ENCODE measurements at places on chromosomes 2 and 18.
A peak's percentile ranks its signal among the peaks of the same experiment; 100 is the strongest.

GRCh38 chr2:121596221-121597080, 52.8 kb downstream of the CLASP1 start:
- peak; percentile 46 for DNase-seq

- no peak for DNase-seq
Measured at GRCh38 chr2:101991721-101992145, at the start of gene IL1R2. IL1R2 (plus strand) TSS chr2:101991960; CDS start chr2:102008576, 16,616 bp downstream.

- DNase-seq = no peak
Measured at GRCh38 chr18:34648269-34648985, 61.7 kb upstream of the DTNA start.

DNA sequence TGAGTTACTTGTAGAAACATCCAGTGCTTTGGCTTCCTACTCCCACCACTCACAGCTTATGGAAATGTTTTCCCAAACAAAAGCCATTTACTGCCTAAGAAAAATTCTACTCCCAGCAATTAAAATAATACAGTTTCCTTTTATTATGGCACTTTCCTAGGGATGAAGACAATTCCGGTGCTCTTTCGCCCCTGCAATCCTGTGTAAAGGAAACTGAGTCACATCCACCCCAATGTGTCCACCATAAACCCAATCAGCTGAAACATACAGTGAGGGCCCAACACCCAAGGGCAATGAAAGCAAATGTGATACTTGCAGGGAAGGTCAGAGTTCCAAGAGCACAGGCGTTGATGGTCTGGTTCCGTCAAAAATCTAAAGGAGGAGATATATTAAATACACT, 62.0 kb upstream of the ST3GAL5 start:
- no peak for DNase-seq

DNA sequence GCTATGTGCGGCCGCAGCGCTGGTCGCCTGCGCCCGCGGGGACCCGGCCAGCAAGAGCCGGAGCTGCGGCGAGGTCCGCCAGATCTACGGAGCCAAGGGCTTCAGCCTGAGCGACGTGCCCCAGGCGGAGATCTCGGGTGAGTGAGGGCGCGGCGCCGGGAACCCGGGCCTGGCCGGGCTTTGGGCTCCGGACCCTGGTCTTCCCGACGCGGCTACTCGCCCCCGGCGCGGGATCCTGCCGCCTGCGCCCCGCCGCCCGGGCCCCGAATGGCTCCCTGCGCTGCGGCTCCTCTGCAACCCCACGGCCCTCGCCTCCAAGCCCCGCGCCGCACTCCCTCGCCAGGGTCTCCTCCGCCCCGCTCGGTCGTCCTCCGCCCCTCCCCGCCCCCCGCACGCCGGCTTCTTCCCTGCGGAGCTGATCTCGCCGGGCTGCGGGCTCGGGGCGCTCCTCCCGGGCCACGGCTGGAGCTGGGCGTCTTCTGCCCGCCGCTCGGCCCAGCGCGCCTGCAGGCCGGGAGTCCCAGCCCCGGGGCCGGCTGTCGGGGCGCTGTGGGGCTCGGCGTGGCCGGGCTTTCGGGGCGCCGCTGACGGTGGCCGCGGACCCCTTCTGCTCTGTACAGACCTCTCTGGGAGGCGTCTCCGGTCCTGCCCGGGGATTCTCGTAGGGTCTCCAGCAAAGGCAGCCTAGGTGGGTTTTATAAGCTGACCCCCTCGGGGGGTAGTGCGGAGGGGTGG, 652 bp downstream of the GPC1 start:
- DNase-seq = no peak

GRCh38 chr2:14737201-14737600, 104.7 kb downstream of the LRATD1 start:
- no peak for DNase-seq

DNA sequence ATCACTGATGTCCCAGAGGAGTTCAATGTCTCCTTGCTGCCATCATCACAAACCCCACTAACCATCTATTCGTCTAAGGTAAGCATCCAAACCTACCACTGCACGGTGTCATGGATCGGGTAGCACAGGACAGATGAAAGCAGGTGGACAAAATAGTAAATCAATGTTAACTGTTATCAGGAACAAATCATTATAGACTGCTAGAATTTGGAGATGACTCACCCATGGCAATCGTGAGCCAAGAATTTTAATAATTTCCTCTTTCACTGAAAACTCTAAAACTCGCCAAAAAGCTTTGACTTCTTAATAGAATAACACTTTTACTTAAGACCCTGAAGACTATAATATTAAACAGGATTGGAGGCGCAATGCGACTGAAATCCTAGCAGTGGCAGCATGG, 33.7 kb upstream of the BZW1 start:
- DNase-seq = no peak

DNA sequence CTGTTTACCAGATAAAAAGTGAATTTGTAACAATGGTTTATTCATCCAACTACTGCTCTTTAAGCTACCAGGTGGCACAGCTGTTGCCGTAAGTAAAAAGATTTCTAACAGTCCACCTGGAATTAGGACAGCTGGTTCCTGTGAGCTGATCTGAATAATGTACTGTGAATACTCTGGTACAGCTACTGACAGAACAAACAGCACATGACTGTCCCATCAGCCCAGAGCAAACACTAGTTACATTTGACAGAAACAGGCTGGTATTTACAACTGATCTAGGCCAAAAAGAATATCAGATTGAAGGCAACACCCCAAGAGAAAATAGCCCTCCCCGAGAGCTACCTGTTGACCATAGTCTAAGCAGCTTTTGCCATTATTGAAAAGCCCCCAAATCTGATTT, 840.4 kb downstream of the CPS1 start:
- DNase-seq = no peak

GRCh38 chr2:224343226-224343625, 58.7 kb downstream of the FAM124B start:
- DNase-seq = no peak

DNA sequence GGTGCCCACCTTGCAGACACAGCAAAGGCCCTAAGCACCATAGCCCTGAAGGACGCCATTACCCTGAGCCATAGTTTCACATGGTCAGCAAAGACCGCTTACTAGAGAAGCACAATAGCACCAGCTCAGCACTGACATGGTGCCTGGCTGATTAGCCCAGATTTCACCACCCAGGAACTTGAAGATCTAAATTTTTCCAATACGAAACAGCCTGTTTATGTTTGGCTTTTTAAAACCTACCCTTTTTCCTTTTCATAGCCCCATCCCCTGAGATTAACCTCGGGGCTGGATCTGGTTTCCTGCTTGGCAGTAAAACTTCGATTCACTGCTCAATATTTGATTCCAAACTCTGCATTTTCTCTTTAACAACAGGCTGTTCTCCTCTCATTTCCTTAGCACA, 158.5 kb upstream of the PID1 start:
- no peak for DNase-seq

- DNase-seq = peak; percentile 67
Measured at GRCh38 chr18:62131301-62131909, 55.5 kb downstream of the PIGN start.

DNA sequence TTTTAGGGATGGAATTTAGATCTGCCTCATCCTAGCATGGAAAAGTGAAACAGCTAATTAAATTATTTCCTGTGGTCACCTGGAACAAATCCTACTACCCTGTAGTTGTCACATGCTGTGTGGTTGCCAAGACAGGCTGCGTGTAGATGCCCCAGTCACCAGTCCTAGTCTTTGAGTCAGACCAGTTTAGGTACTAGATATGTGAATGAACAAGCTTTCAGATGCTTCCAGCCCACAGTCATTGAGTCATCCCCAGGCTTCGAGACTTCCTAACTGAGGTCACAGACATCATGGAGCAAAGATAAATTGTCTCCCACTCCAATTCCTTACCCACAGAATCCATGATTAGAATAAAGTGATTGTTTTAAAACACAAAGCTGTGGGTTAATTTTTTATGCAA, 35.8 kb upstream of the GRB14 start:
- no peak for DNase-seq

GRCh38 chr2:119126650-119127049, 31.9 kb downstream of the C1QL2 start:
- DNase-seq = peak; percentile 91

DNA sequence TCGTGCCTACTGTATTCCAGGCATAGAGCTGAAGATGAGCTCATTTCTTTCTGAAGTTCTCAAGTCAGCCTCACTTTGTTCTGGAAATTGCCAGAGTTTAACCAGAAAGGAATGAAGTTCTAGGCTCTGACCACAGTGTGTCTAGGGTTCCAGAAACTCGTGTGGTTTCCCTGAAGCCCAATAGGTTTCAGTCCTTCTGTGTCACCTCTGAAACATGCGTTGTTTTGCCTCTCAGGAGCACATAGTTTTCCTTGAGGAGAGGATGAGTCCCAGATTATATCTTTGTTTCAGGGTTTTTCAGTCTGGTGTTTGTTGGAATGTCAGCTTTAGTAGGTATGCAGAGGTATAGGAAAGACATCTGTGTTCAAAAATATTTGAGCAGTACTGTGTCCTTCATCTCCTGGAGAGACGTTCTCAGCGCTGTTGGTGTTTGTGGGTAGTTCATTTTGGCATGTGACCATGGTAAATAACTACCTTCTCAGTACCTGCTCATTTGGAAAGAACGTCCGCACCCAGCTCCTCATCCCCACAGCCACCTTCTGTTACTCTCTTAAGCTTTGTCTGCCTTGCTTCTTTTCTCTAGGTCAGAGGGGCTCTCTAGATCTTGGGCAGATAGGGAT, 56.6 kb downstream of the RALBP1 start:
- DNase-seq = no peak

- DNase-seq = no peak
Measured at GRCh38 chr2:170521299-170521698, 193.8 kb upstream of the SP5 start.

DNA sequence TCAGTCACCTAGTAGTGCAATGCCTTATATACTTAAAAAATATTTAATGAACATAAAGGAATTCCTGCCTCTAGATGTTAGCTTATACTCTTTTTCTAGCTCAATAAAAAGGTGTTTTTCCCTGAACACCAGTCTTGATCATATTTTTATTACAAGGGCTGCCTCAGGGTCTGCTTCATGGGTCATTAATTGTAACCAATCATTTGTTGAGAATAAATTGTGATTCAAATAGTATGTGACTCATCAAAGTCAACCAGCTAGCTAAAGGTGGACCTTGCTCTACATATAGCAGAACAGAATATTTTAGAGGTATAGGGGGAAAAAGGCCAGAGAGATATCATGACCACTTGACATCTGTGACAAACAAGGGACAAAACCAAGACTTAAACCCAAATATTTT, 114.0 kb downstream of the PIK3C3 start:
- no peak for DNase-seq

DNA sequence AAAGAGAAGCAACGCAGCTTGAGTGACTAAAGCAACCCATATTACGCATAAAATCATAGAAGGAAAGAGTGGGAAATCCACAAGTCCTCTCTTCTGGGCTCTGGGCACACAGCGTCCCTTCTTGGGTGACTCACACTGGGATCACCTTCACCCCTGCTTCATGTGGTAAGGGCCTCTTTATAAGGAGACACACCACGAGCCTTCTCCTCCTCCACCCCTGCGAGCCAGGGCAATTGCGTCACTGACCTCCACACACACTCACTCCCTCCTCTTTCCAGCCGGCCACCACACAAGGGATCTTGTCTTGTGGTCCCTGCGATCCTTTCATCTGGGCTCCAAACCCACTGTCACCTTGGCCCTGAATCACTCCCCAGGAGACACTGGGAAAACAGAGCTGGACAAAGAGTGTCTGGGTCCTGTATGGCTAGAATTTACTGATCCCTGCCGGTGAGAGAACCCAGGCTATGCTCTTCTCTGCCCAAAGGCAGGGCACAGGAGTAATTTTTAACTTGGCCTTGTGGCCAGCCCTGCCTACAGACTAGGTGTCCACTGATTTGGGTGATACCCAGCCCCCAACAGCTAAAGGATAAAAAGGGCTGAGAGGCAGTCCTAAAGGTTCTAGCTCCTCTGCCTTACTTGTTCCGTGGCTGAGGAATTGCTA, 35.3 kb downstream of the NHEJ1 start:
- no peak for DNase-seq
